Neural crest cell (in vitro differentiated cells): ENCODE measurements at places on chromosomes 13 and 19.
A peak's percentile ranks its signal among the peaks of the same experiment; 100 is the strongest.

GRCh38 chr13:68597641-68598040 lies 1367.5 kb upstream of the PCDH9 start:
- DNase-seq, result no peak

DNA sequence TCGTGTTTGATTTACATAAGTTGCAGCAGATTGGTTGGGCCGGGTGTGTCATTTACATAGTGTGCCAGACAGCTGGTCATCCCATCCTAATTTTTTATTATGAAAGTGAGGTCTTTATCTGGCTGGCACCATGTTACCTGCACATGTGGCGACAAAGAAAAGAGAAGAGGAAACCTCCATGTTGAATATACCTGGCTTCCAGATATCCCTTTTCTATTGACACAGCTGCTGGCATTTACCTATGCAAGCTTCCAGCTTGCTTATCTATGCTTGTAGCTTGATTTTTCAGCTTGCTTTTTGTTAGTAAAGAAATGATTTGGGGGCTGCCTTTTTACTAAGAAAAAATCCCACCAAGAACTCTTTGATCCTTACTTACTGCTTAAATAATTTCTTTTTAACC lies 681.3 kb upstream of the SLITRK1 start:
- DNase-seq, result no peak

- DNase-seq, result no peak
Observed at GRCh38 chr13:110166598-110166997, 140.4 kb downstream of the COL4A1 start.

DNA sequence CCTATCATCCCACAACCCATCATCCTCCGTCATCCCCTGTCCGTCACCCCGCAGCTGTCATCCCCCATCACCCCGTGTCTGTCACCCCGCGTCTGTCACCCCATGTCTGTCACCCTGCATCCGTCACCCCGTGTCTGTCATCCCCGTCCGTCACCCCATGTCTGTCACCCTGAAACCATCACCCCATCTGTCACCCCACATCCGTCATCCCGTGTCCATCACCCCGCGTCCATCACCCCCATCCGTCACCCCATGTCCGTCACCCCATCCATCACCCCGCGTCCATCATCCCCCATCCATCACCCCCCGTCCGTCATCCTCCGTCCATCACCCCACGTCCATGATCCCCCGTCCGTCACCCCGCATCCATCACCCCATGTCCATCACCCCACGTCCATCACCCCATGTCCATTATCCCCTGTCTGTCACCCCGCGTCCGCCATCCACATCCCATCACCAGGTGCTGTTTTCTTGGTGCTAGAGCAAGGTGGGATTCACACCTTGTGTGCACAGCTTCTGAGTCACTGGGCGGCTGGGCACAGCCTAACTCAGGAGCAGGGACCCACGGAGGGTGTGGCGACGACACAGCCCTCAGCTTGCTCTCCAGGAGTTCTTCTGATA lies 24.2 kb downstream of the RASA3 start:
- no peak for DNase-seq

DNA sequence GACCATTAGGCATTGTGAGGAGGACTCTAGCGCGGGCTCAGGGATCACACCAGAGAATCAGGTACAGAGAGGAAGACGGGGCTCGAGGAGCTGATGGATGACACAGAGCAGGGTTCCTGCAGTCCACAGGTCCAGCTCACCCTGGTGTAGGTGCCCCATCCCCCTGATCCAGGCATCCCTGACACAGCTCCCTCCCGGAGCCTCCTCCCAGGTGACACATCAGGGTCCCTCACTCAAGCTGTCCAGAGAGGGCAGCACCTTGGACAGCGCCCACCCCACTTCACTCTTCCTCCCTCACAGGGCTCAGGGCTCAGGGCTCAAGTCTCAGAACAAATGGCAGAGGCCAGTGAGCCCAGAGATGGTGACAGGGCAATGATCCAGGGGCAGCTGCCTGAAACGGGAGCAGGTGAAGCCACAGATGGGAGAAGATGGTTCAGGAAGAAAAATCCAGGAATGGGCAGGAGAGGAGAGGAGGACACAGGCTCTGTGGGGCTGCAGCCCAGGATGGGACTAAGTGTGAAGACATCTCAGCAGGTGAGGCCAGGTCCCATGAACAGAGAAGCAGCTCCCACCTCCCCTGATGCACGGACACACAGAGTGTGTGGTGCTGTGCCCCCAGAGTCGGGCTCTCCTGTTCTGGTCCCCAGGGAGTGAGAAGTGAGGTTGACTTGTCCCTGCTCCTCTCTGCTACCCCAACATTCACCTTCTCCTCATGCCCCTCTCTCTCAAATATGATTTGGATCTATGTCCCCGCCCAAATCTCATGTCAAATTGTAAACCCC lies 2.8 kb upstream of the CEACAM5 start:
- DNase-seq, result no peak

DNA sequence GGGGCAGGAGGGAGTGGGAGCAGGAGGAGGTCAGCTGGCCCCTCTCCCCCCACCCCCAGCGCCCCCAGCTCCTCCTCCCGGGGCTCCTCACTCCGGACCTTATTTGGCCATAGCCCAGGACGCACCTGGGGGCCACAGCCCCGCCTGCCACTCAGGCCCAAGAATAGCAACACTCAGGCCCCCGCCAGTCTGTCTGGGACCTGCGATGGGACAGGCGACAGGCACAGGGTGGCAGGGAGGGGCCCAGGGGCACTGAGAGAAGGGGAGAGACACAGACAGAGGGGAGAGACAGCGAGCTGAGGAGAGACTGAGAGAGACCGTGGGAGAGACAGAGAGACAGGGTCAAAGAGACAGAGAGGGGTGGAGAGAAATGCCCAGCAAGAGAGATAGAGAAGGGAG lies 10.2 kb downstream of the JOSD2 start:
- DNase-seq, result no peak

DNA sequence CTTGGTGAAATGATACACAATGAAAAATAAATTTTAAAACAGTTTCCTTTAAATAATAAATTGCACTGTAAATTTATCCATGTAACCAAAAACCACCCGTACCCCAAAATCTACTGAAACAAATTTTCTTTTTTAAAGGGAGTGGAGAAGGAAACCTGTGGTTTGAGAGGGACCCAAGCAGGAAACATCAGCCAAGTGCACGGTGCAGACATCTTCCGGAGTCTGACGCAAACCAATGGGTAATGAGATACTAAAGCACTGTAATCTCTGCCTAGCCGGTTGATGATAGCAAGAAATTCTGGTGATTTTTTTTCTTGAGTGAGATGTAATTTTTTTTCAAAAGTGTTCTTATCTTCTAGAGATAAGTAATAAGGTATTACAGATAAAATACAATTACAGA lies 115.4 kb downstream of the ABCC4 start:
- DNase-seq, result no peak

GRCh38 chr13:23129331-23129730 lies 51.4 kb upstream of the SGCG start:
- no peak for DNase-seq

DNA sequence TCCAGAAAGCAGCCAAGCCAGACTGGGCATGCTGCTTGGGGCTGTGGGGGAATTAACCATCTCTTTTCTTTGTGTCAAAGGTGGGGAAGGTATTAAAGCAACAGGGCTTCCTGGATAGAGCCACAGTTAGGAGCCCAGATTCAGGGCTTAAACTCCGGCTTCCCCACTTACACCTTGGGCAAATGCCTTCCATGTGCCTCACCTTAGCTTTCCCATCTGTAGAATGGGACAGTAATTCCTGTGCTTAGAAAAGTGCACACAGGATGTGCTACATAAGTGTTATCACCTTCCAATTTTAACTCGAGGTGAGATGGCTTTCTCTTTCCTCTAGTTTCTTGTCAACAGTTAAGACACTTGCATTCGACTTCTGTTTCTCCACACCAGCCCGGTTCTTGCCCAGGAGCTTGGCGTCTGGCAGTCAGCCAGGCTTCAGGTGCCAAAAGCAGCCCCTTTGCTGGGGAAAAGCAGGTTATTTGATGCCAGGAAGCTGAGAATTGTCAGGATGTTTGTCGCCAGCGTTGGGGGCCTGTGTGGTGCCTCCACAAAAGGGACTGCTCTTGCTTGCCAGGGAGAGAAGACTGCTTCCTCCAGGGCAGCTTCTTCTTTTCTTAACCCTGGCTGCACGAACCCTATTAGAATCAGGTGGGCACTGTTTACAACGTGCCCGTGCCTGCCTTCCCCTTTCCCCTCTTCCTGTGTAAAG lies 79.2 kb downstream of the SIPA1L3 start:
- DNase-seq, result no peak

DNA sequence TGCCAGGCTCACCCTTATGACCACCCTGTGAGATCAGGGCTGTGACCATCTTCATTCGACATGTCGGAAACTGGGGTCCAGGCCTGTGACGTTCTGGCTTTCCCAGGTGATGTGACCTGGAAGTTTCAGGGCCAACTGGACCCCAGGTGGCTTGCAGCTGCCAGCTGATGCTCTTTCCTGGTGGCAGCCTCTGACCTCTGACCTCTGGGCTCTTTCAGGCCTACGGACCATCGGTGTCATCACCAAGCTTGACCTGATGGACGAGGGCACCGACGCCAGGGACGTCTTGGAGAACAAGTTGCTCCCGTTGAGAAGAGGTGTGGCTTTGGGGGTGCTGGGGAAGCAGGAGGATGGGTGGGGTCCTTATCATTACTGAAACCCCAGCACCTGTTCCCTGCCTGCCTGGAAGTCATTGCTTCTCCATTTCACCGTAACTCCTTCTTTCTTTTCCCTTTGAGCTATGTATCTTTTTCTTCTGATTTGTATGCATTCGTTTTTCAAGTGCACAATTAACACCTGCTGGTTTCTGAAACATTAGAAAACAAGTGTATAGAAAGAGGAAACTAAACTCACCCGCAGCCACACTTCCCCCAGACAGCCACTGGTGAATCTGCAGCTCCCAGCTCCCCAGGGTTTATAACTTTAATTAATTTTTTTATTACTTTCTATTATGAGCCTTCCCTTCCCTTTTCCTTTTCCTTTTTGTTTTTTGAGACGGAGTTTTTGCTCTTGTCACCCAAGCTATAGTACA lies 58.9 kb downstream of the TMED1 start:
- DNase-seq, result no peak

DNA sequence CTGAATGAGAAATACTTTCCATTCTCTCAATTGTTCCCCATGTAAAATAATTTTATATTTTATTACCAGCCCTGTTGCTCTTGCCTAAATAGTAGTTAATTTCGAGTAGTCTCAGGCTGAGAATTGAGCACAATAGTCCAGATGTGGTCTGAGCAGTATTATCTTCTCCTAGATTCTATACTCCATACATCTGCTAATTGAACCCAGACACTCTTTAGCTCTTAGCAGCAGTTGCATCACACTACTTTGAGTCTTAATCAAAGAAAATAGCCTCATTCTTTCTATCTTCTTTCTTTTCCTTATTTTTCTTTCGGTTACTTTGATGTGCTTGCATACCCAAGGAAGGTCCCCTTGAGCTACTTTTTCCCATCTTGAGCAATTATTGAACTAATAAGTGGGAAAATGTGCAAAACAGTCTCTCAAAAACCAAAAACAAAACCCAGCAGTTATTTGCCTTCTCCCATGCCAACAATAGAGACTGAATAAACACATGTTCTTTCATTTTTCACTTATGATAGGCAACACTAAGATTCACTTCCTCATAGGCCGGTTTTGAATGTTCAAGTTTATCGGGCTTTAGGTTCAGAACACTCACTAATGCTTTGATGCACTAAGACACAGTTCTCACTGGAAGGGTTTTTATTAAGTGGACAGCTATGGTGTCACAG lies 204.5 kb downstream of the POU4F1 start:
- DNase-seq, result no peak

DNA sequence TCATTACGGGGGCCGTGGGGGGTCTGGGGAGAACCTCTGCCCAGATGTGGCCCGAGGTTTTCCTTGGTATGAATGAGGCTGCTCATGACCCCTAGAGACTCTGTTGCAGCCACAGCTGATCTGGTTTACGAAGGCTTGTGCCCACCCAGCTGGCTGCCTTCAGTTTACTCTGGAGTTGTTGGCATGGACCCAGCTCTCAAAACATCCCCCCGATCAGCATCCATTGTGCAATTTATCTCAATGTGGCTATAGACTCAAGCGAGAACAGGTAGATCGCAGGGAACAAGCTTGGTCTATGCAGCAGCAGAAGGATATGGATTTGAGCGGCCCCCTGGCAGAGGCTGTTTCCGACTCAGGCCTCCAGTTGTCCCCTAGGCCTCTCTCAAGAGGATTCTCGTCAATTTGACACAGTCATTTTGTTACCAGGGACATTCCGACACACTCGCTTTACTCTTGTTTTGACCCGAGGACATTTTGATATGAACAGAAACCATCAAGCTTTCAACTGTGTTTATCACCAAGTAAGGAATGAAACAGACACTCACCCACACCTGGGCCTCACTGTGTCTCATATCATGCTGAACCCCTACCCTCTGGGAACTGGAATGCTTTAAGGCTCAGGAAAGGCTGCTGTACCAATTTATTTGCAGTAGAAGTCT lies 161.5 kb downstream of the KATNAL1 start:
- no peak for DNase-seq

GRCh38 chr19:19105365-19106055 lies 32.8 kb downstream of the TMEM161A start:
- peak; percentile 74 for DNase-seq

DNA sequence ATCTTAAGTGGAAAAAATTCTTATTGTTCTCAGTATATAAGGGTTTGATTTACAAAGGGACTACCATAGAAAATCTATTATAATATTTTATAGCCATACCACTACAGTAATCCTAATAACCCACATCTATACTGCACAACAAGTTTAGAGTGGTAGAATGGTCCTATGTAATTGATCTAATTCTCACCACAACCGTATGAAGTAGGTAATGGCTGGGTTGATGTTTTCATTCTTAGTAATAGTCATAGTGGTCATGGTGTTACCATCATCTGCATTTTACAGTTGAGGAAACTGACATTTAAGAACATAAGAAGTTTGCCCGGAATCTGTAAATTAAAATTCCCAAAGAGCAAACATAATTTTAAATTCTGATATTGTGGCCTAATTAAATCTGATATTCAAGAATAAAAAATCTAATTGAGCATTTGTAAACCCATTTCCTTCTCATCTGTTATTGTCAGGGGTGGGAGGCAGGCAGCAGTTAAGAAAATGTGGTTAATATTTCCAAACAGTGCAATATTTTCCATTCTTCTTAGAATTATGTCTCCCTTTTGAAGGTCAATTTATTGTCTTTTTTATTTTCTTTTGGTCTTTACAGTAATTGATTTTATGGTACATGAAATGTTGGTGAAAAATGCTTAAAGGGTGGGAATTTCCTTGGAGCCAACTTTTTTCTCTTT lies 65.6 kb downstream of the DHRS12 start:
- DNase-seq, result no peak

- no peak for DNase-seq
Observed at GRCh38 chr13:111337206-111337605, 16.8 kb downstream of the TEX29 start.

GRCh38 chr19:12364391-12365235 lies 870 bp downstream of the ZNF442 start:
- DNase-seq, result peak; percentile 20
